ENCODE measurements at places on chromosomes 5 and 9.

DNA sequence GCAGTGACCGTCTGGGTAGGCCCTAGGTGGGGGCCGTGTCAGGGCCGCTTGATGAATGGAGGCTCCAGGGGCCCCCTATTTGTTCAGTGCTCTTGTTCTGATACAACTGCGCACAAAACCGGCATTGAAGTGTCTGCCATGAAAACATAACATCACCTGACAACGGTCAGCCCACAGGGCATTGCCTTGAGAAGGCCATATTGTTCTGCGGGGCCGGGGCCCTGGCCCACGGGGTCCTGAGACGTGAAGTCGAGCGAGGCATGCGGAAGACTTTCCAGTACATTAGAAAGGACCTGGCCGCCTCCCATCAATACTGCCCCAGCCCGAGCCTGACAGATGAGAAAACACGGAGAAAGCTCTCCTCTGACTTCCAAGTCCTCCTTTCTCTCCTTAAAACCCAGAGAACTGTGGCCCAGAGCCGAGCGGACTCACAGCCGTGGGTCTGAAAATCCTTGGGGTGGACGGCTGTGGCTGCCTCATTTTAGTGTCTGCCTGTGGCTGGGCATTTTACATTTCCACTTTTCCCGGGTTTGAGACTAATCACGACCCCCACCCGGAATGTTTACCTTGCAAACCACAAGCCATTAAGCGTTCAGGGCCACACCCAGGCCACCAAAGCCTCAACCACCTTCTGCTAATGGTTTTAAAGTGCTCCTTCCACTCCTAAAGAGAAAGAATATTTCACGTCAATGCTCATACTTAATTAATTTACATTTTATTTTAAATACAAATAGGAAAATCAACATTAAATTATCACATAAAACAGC is 391.0 kb upstream of the IRX2 start:
- DNase-seq = no peak

DNA sequence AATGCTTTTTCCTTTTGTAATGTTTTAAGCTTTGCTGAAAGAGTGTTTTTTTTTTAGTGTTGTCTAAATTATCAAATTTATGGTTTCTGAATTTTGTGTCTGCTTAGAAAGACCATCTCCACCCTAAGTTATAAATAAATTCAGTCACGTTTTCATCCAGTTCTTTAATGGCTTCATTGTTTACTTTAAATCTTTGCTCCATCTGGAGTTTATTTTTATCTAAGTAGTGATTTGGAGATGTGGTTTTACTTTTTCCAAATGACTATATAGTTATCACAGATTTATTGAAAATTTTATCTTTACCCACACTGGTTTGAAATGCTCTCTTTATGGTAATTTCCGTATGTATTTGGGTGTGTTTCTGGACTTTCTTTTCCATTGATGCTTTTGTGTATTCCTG is 577.2 kb upstream of the ZNF608 start:
- DNase-seq = no peak

DNA sequence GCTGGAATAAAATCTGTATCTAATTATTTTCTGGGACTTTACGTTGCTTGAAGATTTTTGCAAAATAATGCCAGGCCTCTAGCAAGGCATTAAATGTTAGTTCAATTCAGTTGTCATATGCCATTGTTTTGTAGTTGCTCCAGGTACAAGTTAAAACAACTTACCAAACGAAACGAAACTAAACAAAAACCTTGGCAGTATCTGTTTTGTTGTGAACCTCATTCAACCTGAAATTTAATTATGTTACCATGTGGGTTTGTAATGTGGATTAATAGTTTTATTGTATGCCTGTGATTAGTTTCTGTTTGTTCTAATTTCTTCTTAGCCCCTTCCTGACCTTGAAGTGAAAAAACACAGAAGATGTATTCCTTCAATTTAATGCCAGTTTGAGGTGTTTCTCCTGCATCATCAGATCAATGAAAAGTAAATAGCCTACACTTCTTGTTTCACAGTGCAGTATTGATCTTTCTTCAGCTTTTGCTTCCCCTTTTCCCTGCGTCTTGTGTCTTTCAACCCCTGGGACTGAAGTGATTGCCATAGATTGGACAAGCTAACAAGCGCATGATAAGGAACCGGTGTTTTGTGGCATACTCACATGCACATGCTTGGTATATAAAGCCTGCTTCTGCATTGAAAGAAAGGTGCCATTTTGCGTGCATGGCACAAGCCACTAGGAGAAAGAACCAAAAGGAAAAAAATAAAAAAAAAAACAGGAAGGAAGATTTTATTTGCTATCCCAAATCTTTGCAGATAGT is 699.0 kb upstream of the ARRDC3 start:
- no peak for DNase-seq

DNA sequence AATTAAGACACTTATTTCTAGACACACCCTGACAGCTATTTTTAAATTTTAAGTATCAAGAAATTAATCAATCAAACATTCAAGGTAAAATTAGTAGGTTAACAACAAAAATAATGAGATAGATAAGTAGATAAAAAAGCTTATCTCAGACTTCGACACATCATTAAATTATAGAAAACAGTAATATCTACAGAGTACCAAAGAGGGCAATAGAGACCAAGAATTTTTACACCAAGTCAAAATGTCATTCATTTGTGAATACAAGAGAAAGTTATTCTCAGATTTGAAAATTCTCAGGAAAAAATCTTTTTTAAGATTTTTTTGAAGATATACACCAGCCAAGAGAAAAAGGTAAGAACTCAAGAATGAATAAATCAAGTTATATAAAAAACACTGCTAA is 445.6 kb downstream of the ACTL7B start:
- no peak for DNase-seq

GRCh38 chr5:95059636-95060035 is 225.3 kb downstream of the MCTP1 start:
- DNase-seq = no peak

GRCh38 chr5:137309290-137309689 is 189.8 kb downstream of the SPOCK1 start:
- no peak for DNase-seq

All from SIG-M5 (cell line).